ENCODE measurements at places on chromosomes 4 and X. TPM values are rescaled to one million over a fixed set of nuclear protein-coding genes. Genes with fewer than 3 reads are reported as not detected.

SH3BP2 gene
- 74.8 TPM for total RNA-seq

MAGEA10 gene
- total RNA-seq, result not detected

CXorf58 gene
- total RNA-seq, result 1.5 TPM

EFHC2 gene
- total RNA-seq, result 0.66 TPM

SUPT20HL2 gene
- not detected for total RNA-seq

LRP2BP gene
- total RNA-seq, result 2.3 TPM

TLL1 gene
- total RNA-seq, result 11.5 TPM

ZNF732 gene
- 1.2 TPM for total RNA-seq

HHIP gene
- total RNA-seq, result 0.48 TPM

SPANXN4 gene
- not detected for total RNA-seq

CENPVL3 gene
- total RNA-seq, result not detected

HCFC1 gene
- total RNA-seq, result 23.0 TPM

CPE gene
- 129 TPM for total RNA-seq

VGLL1 gene
- total RNA-seq, result 3.9 TPM

MEPE gene
- not detected for total RNA-seq

TMPRSS11D gene
- total RNA-seq, result not detected

GC gene
- total RNA-seq, result not detected

DAPP1 gene
- total RNA-seq, result 4.9 TPM

FAM53A gene
- total RNA-seq, result 3.7 TPM
